Activated CD8-positive, alpha-beta memory T cell treated with anti-CD3 and anti-CD28 coated beads, Interleukin-2, amount 50 U/mL, for 4 hours (primary cell): ENCODE measurements at places on chromosomes 2 and 18.

DNA sequence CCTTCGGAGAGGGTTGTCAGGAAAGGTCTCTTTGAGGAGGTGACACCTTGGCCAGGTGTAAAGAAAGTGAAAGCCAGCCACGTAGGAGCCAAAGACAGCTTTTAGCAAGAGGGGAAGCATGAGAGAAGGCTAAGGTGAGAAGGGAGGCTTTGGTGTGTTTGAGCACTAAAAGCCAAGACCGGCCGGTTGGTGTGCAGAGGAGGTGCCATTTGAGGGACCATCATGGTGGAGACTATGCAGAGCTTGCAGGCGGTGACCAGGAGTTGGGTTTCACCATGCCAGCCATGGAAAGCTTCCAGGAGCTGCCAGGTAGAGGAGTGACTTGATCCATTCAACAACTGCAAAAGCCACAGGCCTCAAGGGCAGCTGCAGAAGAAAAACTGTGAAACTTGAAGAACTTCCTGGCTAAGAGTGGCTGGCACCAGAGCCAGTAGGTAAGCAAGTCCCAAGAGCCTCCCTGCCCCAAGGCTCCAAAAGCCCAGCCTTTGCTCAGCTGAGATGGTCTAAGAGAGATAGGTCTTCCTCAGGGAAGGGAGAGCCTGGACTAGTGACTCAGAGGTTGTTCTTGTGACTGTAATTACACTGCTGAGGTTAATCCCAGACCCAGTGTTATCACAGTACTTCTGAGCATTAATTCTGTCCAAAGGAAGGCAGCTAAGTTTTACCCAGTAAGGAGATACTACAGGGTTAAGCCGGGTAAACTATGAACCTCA is 319.0 kb downstream of the BCL11A start:
- DNase-seq: no peak

- DNase-seq: peak; percentile 76
Measured at GRCh38 chr2:12507295-12507694, 209.4 kb upstream of the TRIB2 start.

- DNase-seq: no peak
Measured at GRCh38 chr2:165791421-165792103, 2.5 kb downstream of the GALNT3 start.

- no peak for DNase-seq
Measured at GRCh38 chr2:74079522-74080341, 68.0 kb downstream of the BOLA3 start.

- no peak for DNase-seq
Measured at GRCh38 chr2:237876951-237877491, 17.6 kb downstream of the RAMP1 start.

- no peak for DNase-seq
Measured at GRCh38 chr2:88754585-88755320, 63.3 kb downstream of the RPIA start.

DNA sequence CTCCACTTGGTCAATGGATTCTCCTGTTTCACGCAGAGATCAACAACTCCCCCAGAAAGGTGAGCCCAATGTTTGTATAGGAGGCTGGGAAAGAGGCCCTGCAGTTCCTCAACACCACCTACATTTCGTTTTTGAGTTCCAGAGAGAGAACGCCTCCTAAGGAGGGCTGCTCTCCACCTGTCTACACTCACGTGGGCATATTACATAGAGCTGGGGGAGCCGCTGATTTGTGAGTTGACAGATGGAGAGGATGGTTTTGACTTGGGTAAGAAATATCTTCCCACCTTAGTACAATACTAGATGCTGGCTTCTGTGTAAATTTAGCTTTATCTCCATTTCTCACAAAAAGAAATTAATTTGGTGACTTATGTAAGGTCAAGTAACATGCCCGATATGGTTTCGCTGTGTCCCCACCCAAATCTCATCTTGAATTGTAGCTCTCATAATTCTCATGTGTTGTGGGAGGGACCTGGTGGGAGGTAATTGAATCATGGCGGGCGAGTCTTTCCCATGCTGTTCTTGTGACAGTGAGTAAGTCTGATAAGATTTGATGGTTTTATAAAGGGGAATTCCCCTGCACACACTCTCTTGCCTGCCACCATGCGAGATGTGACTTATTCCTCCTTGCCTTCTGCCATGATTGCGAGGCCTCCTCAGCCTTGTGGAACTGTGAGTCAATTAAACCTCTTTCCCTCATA is 274.5 kb upstream of the PXDN start:
- DNase-seq: no peak

DNA sequence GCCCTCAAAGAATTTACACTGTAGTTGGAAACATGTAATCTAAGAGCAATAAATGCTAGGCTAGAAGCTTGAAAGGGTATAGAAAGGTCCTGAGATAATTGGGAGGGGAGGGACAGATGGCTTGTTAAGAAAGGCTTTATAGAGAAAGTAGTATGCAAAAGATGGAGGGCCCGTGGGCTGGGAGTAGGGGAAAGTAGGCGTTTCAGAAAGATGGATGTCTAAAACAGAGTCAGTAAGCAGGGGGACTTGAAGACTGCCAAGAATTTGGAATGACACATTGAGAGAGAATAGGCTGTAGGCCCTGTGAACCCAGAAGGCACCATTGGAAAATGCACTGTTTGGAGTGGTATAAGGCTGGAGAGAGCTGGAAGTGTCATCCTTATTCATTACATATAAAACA is 822 bp downstream of the PSMG2 start:
- DNase-seq: no peak

- DNase-seq: no peak
Measured at GRCh38 chr18:62245699-62246098, 58.6 kb downstream of the RELCH start.

DNA sequence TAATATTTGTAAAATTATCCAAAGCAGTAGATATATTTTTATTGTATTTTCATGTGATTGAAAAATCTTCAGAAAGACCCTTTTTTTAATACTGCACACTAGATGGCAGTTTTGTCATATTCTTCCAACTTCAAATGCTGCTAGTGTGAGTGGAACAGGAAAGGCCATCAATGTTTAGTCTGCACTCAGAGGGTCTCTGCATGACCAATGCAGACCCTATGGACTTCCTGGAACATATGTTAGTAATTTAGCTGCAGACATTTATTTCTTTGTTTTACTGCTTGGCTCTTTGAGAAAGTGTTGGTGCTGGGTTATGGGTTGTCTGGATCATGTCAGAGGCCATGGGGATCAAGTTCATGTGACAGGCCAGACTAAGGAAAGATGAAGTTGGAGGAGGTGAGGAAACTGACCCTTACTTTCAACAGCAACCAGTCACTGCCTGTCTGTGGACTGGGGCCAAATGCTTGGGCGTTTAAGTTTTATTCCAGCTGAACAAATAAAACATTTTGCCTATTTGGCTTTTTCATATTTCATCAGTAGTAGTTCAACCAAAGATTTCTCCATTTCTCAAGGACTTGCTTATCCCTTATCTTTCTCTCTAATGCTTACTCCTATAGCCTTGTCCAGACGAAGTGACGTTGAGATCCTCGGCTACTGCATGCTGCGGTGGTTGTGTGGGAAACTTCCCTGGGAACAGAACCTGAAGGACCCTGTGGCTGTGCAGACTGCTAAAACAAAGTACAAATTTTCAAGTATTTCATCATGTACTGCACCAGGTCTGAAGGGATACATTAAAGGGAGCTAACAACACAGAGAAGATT is 84.8 kb downstream of the VRK2 start:
- no peak for DNase-seq

DNA sequence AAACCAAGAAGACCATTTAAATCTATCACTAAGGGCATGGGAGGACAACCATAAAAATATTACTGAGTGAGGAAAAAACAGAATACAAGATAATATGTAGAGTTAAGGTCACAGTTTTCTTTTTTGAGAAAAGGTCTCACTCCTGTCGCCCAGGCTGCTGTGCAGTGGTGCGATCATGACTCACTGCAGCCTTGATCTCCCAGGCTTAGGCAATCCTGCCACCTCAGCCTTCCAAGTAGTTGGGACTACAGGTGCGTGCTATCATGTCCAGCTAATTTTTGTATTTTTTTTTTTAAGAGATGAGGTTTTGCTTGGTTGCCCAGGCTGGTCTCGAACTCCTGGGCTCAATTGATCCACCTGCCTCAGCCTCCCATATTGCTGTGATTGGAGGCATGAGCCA is 24.0 kb downstream of the POLR1A start:
- DNase-seq: no peak
